ENCODE measurements at places on chromosomes 1 and 21.

DNA sequence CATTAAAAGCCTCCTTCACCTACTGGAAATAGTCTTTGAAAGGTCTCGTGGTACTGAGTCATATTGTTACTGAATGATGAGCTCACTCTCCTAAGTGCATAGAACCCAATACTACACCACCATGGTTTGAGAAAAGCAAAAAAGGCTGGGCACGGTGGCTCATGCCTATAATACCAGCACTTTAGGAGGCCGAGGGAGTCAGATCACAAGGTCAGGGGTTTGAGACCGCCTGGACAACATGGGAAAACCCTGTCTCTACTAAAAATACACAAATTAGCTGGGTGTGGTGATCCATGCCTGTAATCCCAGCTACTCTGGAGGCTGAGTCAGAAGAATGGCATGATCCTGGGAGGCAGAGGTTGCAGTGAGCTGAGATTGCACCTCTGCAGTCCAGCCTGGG lies 3.3 kb upstream of the HNRNPCL1 start:
- no peak for DNase-seq

DNA sequence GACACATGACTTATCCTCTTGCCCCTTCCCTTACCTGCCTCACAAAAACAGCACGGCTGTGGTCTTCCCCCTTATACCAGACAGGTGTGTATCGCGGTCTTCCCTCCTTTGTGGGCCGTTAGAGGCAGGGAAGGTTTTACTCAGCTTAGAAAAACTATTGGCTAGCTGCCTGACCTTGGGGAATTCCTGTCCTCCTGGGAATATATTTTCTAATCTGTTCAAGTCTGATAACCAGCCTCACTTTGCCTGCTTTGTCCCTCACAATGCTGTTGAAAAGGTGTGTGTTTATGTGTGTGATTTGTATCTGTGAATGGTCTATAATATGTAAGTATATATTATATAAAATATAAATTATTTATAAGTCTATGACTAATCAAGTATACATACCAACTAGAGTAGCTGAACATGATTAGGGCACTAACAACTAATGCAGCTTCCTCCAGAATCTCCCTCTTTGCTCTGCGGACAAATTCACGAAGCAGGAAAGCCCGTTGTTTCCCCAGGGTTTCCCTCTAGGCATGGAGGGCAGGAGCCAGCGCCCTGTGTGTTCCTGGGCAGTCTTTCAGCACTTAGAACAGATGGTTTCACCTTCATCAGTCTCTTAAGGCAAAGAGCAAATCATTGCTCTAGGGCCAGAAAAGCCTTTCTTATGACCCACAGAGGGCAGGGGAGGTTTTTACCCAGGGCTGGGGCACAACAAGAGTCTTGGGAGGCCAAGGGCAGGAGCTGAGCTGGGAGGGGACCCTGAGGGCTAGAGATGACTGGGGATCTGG lies 25.6 kb downstream of the SLC26A9 start:
- DNase-seq = no peak

DNA sequence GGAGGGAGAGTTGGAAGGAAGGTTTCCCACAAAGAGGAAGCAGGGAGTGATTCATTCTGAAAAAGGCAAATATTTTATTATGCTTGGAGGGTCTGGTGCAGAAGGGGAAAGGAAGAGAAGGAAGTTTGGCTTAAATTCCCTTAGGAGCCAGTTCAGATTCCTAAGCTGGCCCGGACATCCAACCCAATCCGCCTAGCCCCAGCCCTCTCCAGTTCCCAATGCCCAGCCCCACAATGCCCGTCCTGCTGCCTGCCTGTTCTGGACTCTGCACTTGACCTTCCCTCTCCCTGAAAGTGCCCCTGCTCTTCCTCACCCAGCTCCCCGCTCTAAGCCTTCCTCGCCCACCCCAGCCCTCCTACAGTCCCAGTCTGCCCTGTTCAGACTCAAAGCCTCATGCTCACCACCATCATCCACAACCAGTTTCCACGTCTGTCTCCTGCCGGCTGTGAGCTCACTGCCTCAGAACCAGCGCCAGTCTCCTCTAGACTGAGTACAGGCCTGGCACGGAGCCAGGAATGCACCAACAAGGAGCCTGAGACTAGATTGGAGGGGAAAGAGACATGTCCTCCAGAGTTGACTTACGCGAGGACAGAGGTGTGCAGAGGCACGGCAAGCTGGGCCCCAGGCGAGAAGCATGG lies 18.9 kb downstream of the CAPN2 start:
- no peak for DNase-seq

GRCh38 chr21:27564684-27565301 lies 597.9 kb upstream of the ADAMTS5 start:
- no peak for DNase-seq

GRCh38 chr1:179325836-179326235 lies 32.2 kb downstream of the SOAT1 start:
- no peak for DNase-seq

DNA sequence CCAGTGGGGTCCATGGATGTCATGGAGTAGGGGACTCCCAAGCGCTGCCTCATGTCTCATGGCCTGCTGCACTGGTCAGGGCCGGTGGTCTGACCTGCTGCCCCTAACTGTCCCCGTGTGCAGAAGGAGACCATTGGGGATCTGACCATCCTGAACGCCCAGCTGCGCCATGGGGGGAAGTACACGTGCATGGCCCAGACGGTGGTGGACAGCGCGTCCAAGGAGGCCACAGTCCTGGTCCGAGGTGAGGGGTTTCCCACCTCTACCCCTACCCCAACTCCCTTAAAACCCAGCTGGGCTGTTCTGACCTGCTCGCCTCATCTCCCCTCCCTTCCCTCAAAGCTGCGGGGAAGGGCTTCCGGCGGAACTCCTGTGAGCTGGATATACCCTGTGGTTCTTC lies 18.6 kb downstream of the TMEM81 start:
- DNase-seq = no peak

DNA sequence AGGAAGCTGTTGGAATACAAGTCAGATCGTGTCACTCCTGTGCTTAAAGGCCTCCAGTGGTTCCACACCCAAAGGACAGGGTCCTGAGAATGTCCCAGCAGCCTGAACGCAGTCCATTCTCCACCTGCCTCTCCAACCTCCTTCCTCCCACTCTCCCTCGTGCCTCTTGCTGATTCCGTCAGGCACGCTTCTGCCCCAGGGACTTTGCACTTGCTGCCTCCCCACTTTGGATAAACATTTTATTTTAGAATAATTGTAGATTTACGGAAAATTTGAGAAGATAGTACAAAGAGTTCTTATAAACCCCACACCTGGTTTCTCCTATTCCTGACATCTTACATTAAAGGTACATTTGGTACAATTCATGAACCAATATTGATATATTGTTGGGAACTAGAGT lies 28.4 kb upstream of the LDLRAP1 start:
- DNase-seq = no peak

GRCh38 chr21:16082038-16082816 lies 352.4 kb downstream of the USP25 start:
- no peak for DNase-seq

DNA sequence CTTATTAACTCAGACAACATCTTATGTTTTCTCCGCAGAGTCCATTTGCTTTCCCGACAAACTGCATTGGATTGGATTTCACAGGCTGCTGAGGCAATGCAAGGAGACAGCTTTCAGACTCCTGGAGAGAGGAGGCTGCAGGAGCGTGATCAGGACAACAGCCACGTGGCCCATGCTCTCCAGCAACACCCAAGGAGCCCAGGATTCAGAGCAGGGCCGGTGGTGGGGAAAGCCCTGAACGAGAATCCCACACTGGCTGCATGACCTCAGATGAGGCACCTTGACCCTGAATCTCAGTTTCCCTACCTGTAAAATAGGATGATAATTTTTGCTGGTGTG lies 78.3 kb upstream of the NFASC start:
- DNase-seq = no peak

DNA sequence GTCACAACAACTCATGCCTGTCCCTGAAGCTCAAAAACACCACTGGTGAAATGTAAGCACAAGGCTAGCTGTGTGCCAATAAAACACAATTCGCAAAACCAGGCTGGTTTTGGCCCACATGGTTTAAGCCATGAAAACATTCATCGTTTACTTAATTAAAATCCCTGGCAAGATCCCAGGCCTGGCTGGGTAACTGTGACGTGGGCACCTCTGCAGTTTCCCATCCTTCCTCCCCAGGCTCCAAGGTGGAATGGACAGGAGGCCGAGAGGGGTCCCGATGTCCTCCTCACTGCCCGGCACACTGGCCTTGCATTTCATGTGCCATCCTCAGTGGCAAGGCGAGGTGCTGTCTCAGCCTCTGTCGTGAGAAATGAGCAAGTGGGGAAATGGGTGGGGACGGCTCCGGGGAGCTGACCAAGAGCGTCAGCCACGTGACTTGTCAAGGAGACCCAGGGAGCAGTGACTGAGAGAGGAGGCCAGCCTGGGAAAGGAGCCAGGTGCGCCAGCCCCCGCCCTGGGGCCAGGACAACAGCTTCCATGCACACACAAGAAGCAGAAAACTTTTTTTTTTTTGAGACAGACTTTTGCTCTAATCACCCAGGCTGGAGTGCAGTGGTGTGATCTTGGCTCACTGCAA lies 153.1 kb upstream of the RAB4A start:
- no peak for DNase-seq

GRCh38 chr21:45551316-45551715 lies 9.1 kb upstream of the SLC19A1 start:
- no peak for DNase-seq

- no peak for DNase-seq
Measured at GRCh38 chr1:175797576-175797975, 54.2 kb upstream of the TNR start.

DNA sequence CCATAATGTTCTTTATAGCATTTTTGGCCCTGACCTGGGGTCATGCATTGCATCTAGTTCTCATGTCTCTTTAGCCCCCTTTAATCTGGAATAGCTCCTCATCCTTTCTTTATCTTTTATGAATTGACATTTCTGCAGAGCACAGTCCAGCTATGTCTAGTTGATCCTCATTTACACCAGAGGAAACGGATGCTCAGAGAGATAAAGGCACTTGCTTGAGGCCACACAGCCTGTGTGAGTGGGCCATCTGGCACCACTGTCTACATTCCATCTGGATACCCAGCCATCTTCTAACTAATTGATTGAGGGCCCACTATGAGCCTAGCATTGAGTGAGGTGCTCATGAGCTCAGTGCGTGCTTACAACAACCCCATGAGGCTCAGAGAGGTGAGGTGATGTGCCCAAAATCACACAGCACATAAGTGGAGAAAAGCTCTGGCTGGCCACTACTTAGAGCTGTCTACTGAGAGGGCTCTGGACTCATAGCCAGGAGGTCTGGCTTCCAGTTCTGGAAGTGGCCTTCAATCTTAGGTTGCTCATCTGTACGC lies 3.5 kb downstream of the HPCA start:
- no peak for DNase-seq

- DNase-seq = no peak
Measured at GRCh38 chr1:207883660-207884250, 27.2 kb downstream of the CD34 start.

- no peak for DNase-seq
Measured at GRCh38 chr1:84031802-84032327, 32.9 kb upstream of the TTLL7 start.

GRCh38 chr21:34724131-34724856 lies 55.5 kb downstream of the CLIC6 start:
- DNase-seq = no peak

DNA sequence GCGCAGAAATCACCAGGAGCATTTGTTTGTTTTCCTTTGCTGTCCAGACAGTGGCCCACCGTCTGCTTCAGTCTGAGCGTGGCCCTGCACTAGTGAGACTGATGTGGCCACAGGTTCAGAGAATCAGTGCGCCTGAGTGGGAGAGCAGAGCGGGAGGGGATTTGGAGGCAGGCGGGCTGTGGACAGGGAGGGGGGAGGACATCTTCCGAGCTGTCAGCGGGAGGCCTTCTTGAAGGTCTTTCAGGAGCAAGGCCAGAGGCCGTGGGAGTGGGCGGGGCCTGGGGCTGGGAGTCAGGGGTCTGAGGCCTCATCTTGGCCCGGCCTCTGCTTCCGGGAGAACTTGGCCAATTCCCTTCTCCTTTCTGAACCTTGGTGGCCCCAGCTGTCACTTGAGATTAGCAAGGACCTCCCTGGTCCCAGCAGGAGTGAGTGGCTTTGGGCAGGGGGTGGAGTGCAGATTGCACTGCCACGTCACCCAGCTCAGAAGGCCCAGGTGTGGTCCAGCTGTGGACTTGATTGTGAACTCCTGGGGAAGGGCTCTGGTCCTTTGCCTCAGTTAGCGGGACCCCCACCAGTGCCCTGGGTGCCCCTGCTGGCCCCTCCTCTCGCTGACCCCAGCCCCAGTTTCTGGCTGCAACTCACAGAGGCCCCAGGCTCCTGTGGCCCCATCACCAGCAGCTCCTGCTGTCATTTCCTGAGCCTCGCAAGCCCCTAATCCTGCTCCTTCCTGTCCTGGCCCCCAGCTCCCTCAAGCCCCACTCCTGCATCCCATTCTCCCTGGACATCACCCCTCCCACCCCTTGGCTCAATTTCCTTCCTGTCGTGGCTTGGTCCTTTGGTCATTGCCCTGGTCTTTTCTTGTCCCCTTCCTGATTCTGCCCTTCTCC lies 8.4 kb downstream of the TNFRSF1B start:
- DNase-seq = no peak

DNA sequence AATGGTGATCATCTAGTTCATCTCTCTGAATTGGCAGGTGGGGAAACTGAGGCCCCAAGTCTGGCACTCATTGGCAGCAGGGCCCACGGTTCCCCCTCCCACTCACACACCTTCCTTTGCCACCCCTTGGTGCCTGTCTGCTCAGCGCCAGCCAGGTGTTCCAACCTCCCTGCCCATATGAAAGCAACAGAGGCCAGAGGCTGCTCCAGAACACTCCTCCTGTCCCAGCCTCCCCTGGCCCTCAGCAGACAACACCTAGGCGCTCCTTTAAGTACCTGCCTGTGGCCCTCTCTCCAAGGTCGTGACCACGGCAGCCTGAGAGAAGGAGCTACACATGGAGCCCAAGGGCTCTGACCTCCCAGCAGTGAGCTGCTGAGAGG lies 362.3 kb upstream of the VAMP3 start:
- no peak for DNase-seq

GRCh38 chr1:24069817-24070216 lies 42.1 kb downstream of the MYOM3 start:
- no peak for DNase-seq

- DNase-seq = no peak
Measured at GRCh38 chr1:1387098-1388077, 11.7 kb downstream of the CCNL2 start.

GRCh38 chr1:110610084-110610483 lies 3.9 kb upstream of the KCNA2 start:
- DNase-seq = no peak

DNA sequence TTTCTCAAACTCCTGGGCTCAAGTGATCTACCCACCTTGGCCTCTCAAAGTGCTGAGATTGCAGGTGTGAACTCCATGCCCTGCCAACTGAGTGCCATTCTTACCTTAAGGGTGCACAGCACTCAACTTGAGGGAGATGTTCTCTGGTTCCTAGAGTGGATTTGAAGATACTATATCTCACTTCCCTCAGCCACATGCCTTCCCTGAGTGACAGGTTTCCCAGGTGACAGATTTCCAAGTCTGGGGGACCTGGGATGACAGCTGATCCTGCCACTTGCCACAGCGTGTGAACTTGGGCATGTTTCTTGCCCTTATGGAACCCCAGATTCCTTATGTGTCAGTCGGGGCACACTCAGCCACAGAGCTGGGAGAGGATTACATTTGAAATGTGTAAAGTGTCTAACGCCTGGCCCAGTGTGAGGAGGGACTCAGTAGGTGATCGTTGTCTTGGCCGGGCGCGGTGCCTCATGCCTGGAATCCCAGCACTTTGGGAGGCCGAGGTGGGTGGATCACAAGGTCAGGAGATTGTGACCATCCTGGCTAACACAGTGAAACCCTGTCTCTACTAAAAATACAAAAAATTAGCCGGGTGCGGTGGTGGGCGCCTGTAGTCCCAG lies 29.6 kb upstream of the BTG2 start:
- DNase-seq = no peak

- DNase-seq = no peak
Measured at GRCh38 chr21:40555021-40555528, 291.9 kb downstream of the DSCAM start.

- no peak for DNase-seq
Measured at GRCh38 chr1:112923234-112923958, 32.6 kb downstream of the SLC16A1 start.
